ENCODE measurements at places on chromosomes 11 and 22.

- DNase-seq: no peak
Observed at GRCh38 chr11:128527046-128527445, 60.3 kb downstream of the ETS1 start.

DNA sequence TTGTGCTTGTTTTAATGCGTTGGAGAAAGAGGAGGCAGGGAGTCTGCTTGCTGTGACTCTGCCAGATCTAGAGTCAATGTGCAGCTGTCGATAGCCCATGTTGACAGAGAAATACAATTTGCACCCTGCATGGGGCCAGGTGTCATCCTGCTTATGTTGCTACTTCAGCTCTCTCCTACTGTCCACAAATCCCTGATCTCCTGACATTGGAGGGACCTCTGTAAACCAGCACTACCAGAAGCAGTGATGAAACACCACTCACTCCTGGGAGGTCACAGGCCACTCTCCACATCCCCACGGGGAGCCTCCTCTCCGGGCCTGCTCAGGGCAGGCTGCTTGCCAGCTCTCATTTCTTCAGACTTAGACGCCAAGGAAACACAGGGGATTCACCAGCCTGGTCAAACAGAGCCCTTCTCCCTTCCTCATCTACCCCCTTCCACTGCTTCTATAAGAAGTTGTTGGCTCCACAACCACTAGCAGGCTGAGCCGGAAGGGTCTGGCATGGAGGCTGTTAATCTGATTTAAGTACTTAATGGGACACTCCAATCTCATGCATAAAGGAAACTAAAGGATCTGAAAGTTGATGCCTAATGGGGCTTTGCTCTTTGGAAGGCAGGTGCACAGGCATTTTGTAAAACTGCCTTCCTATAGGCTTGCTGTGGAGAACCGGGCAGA is 29.9 kb upstream of the CSNK2A3 start:
- no peak for DNase-seq

DNA sequence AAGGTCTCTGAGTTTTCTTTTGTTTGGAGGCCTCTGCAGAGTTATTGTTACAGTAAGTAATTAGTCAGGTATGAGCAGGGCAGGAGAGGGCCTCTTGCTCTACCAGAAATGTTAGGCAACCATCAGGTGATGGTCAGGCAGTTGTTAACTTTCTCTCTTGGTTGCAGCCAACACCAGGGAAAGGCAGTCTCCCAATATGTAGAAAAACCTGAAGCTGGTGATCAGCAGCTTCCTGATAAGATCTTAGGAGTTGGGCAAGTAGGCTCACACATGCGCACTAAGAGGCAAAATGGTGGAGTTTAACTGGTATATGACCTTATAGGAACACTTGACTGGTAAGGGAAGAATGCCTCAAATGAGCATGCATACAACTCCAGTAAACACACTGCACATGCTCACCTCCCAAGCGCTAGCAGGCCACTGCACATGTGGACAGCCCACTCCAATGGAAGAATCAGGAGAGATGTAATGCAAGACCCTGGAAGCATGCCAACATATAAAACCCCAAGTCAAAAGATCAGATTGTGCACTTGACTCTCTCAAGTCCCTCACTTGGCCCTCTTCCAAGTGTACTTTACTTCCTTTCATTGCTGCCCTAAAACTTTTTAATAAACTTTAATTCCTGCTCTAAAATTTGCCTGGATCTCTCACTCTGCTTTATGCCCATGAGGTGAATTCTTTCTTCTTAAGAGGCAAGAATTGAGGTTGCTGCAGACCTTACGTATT is 23.7 kb upstream of the SLC35F2 start:
- DNase-seq: no peak

DNA sequence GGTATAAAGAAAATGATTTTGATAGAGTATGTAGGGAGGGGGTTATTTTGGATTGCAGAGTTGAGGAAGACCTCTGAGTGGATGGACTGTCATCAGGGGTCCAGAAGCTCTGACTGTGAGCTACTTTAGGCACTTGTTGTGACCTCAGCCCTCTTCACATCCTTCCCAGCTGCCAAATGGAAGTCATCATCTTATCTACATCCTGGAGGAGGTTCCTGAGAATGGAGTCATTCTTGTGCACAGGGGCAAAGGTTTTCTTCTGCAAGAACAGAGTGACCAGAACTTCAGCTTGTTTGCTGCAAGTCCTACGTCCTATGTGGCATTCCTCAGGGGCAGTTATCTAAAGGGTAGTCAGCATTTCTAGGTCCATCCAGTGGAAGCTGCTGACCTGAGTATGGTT is 393.8 kb downstream of the AASDHPPT start:
- DNase-seq: no peak

- no peak for DNase-seq
Observed at GRCh38 chr11:10856689-10857458, 979 bp downstream of the ZBED5 start.

- DNase-seq: no peak
Observed at GRCh38 chr11:8766043-8766987, 83.7 kb downstream of the RPL27A start.

GRCh38 chr11:125886997-125887372 is 483 bp upstream of the HYLS1 start:
- no peak for DNase-seq

- DNase-seq: no peak
Observed at GRCh38 chr11:26333906-26334305, 2.0 kb downstream of the ANO3 start.

GRCh38 chr11:97794876-97795275 is 1225.9 kb upstream of the CNTN5 start:
- DNase-seq: no peak

GRCh38 chr22:20751185-20751851 is 22.6 kb upstream of the SERPIND1 start:
- DNase-seq: no peak

GRCh38 chr11:117444711-117445658 is 117.3 kb downstream of the CEP164 start:
- DNase-seq: no peak

DNA sequence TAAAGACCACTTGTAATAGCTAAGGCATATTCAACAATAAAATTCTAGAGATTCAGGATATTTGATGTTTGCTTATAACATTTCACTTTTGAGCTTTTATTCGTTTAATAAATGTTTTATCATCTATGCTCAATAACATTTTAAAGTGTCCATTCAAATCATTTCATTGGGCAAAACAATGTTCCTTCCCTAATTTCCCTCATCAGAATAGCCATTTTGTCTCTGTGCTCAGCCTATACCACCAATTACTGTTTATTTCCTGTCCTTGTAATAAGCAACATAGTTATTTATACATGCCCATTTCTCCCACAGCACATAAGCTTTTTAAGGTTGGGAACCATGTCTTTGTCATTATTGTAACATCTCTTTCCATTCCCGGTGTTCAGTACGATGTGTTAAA is 1.3 kb upstream of the SC5D start:
- DNase-seq: no peak

DNA sequence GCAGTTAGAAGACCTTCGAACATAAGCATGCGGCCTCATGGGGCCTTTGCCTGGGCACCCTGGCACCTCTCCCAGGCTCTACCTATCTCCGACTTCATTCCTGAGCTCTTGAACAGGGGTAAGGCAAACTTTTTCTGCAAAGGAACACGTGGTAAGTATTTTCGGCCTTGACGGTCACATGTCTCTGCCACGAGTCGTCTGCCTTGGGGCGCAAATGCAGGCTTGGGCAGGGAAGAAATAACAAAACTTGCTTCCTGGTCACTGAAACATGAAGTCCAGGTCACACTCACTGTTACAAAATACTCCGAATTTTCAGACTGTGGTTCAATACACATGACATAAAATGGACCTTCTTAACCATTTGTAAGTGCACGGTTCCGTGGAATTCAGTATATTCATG is 3.4 kb upstream of the ASCL2 start:
- DNase-seq: no peak

GRCh38 chr22:43126501-43127165 is 16.1 kb downstream of the BIK start:
- DNase-seq: no peak

DNA sequence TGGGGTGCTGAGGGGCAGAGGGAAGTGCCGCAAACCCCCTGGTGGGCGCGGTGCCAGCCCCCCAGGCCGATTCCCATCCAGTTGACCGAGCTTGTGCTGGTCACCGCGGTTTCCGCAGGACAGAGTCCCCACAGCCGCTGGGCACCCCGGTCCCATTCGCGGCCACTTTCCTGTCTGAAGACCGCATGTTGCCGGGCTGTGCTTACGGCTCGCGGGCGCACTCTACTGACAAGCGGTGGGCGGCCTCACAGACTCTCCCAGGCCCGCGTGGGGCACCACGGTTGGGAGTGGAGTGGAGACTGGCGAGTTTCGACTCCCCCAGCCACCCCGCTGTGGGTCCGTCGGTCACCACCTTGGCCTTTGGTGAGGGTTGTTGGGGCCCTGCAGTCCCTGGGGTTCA is 648 bp upstream of the H19 start:
- DNase-seq: no peak

DNA sequence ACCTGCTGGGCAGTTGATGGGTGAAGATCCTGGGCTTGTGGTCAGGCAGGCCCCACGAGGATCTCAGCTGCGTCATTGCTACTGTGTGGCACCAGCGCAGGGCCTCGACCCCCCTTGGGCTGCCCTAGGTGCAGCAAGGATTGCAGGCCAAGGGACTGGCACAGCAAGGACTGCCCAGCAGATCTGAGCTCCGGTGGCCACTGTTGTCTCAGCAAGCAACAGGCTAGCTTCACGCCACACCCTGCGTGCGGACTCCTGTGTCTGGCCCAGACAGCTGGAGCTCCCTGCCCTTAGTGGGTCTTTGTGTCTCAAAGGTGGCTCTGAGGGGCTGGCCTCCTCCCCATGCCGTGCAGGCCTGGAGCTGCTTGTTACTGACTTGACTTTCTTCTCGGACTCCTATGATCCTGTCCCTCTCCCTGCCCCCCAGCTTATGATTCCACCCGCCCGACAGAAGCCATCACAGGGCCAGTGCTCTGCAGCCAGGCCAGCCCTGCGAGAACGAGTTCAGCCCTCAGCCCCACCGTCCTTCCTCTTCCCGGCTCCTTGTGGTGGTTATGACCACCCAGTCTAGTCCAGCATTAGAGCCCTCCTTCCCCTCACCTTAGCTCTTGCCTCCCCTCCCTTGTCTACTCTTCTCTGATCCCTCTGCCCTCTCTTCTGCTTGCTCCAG is 295.6 kb downstream of the TBC1D22A start:
- DNase-seq: no peak

- DNase-seq: peak; percentile 66
Observed at GRCh38 chr11:61752117-61752924, at the start of gene MYRF. MYRF (plus strand) TSS chr11:61752636; CDS start chr11:61752745, 109 bp downstream.

GRCh38 chr11:134349802-134350355 is 18.1 kb downstream of the GLB1L2 start:
- DNase-seq: no peak

GRCh38 chr11:473962-474785 is 24.1 kb downstream of the PTDSS2 start:
- no peak for DNase-seq

- no peak for DNase-seq
Observed at GRCh38 chr11:77656362-77656761, 18.8 kb upstream of the CLNS1A start.

- no peak for DNase-seq
Observed at GRCh38 chr22:37284805-37285355, 2.6 kb downstream of the CYTH4 start.

- DNase-seq: no peak
Observed at GRCh38 chr11:71294846-71295600, 42.6 kb upstream of the SHANK2 start.

GRCh38 chr11:102114032-102114431 is 3.8 kb downstream of the YAP1 start:
- no peak for DNase-seq

- peak; percentile 44 for DNase-seq
Observed at GRCh38 chr11:2930704-2931419, 1.6 kb upstream of the PHLDA2 start.

DNA sequence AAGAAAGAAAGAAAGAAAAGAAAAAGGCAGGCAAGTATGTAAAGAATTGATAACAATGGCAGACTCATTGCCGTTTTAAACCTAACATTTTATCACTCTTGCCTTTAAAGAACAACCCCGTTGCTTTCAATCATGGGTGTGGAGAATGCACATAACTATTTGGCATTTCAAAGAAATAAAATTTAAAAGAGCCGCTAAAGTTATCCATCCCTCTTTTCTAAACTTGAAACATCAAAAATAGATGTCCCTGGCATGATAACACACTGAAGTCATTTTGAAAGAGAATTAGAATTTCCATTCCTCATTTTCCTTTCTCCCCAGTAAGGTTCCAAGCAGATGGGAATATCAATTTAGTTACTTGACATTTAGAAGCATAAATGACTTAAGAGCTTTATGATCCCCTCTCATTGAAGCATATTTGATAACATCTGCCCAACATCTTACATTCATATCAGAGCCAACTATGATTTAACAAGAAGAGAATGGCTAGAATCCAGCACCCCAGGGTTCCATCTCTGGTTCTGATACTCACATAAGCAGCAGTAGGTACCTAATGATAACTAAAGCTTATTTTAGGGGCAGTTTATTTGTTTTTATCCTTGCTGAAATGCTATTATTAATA is 529.6 kb upstream of the LRRC4C start:
- DNase-seq: no peak

- DNase-seq: no peak
Observed at GRCh38 chr22:21837248-21837979, 30.0 kb downstream of the MAPK1 start.

- DNase-seq: no peak
Observed at GRCh38 chr11:116352881-116353280, 419.9 kb downstream of the BUD13 start.

DNA sequence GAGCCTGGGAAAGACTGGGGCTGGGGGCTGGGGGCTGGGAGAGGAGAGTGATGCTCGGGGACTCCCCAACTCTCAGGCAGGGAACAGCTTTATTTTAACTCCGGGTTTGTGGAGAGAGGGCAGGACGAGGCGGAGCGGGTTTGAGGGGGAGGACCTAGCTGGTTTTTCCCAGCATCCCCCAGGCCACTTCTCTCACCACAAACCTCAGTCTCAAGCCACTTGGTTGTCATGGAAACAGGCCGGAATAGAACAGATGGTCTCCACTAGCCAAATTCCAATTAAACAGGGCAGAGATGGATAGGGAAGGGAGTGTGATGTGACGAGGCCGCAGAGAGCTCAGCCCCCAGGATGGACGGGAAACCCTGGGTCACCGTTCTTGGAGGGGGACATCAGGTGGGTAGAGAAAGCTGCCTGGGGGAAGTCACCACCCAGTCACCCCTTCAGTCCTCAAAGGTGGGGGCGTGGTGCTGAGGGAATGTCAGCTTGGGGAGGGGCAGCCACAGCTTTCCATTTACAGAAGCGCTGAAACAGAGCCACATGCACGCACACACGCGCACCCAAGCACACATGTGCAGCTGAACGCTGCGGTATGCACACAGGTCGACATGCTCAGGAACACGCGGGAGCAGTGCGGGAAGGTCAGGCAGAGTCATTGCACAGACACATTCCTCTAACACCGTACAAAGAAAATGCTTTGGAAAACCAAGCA is 19.2 kb downstream of the NECTIN1 start:
- DNase-seq: no peak

DNA sequence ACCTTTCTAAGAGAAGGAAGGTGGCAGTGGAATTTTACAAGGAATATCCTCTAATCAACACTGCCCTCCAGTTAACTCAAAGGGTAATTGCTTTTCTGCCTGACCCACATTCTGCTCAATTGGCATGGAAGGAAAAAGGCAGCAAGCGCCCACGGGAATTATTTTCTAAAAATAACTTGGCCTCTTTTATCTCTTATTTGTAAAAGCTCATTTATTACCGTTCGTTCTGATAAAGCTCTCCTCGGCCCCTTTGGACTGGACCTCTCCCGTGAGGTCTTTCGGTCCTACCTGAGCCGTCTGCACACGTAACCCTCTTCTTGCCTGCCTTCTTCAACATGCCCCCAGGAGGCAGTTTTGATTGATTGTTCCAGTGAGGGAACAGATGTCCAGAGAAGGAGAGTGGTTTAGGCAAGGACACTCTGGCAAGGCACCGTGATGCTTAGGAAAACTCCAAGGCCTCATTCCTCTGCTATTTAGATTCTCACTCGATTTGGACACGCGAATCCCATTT is 53.2 kb upstream of the CRTAM start:
- no peak for DNase-seq
